ENCODE measurements at places on chromosomes 1 and 21.

DNA sequence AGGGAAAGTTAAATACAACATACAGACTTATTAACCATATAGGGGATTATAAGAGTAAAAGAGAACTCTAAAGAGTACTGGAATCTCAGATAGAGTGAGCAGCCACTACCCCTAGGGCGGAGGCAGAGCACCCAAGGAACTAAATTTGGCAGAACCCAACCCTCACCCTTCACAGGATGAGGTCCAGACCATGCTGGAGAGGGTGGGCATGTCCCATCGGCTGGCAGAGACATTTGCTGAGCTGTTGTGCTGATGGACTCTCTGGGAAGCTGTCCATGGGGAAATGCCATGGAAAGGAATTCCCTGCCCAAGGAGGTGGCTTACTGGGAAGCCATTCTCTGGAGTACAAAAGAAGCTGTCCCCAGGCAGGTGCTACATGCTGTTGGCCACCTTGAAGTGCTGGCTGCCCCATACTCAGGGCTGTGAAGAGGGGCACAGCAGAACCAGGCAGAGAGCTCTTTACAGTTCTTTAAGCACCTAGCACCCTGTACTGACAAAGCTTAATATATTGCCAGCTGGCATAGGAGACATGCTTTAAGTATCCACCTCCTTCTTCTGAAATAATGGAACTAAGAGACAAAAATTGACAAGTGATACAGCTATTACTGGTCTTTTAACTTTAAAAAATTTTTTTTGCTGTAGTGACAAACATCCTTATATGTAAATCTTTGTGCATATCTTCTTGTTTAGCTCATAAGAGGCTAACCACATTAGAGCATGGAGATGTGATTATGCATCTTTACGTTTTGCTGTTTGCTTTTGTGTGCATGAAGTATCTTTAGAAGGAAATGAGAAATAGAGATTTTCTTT, 29.6 kb downstream of the TSNAX start:
- no peak for DNase-seq

GRCh38 chr1:55500601-55501000, 285.4 kb upstream of the USP24 start:
- DNase-seq: no peak

DNA sequence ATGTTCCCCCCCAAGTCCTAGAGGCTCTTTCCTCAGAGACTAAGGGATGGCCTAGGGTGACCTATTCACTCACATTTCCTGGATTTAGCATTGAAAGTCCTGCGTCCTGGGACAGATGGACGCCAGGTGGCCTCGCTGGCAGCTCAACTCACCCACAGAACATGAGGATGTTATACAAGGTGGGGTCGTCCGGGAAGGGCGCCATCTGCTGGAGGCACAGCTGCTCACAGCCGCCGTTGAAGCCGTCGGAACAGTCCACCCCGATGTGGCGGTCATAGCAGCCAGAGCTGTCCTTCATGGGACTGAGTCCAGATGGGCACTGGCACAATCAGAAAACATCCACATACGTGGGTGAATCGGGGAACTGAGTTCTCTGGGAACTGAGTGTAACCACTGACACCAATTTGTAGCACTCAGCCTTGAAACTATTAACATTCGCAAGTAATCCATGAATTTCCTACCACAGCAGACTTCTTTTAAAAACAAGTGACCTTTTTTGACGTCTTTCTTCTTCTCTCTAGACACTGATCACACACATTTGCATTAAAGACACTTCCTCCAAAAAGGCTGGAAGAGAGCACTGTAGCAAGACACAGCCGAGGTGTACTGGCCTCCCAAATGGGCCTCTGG, 215.4 kb downstream of the ASTN1 start:
- DNase-seq: no peak

- DNase-seq: no peak
Measured at GRCh38 chr1:19737104-19737825, 62.5 kb downstream of the TMCO4 start.

- DNase-seq: no peak
Measured at GRCh38 chr1:93565496-93566206, 116.0 kb downstream of the BCAR3 start.

GRCh38 chr1:113540335-113540734, 150.0 kb downstream of the MAGI3 start:
- DNase-seq: no peak

- DNase-seq: no peak
Measured at GRCh38 chr1:27935721-27936120, 921 bp downstream of the SMPDL3B start.

GRCh38 chr1:17011092-17011438, 663 bp downstream of the ATP13A2 start:
- DNase-seq: no peak

DNA sequence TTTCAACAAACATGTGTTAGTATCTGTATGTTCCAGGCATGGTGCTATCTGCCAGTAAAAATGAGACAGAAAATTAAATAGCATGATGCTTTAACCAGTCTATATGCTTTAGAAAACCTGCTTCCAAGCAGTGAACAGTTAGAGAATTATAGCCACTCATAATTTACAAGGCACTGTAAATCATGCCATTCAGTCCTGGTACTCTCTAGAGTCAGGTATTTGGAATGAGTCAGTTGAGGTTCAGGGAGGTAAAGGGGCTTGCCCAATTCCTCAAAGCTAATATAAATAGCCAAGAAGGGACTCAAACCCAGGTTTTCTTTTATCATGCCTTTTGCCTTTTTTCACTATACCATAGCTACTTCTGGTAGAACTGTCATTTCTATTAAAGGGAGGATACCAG, 184.4 kb downstream of the NFIA start:
- no peak for DNase-seq

DNA sequence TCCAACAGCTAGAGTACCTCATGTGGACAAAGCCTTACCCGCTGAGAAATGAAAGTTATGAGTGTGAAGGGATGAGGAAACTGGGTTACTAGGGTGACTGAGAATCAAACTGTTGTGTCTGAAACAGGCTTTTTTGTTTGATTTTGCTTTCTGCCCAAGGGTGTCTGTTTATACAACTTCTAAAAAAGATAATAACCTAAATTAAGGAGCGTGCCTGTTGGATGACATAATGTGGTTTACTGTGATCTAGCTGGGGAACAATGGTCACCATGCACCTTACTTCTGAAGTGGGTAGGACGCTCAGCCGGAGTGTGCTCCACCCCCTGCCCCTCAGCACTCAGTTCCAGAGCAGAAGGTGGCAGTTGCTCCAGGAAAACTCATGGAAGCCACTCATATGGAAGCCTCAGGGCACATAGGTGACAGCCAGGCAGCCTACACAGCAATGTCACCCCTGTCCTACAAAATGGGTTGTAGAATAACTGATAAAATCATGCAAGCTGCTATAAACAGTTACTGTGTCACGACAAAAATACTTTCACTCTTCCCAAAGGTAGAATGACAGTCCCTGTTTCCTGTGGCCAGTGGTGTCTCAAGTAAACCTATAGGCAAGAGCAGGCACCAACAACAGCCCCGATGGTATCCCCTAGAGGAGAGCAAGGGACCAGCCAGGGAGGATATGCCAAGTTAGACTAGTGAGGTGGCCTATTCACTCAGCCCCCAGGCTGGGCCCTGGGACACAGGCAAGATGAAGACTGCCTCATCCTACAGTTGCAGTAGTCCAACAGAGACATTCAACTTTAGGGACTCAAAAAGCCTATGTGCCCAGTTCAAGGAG, 29.3 kb downstream of the SIPA1L2 start:
- no peak for DNase-seq

GRCh38 chr1:36446746-36447145, 3.5 kb downstream of the OSCP1 start:
- DNase-seq: no peak

- DNase-seq: no peak
Measured at GRCh38 chr1:162110910-162111309, 41.4 kb downstream of the NOS1AP start.

- DNase-seq: no peak
Measured at GRCh38 chr1:161000736-161001480, 20.0 kb downstream of the F11R start.

DNA sequence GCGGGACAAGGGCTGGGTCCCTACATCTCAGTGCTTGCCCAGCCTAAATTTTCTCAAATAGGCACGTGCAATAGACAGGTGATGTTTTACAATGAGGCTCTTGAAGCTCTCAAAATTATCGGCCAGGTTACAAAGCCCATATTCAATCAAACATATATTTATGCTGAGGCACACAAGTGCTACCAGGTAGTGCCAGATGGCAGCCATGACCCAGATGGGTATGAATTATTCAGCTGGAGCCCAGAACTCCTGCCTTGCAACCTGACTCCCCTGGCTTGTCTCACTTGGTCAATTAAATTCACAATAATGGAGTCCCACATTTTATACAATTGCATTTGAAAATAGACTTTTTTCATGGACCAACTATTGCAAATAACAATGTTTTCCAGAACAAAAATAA, 12.3 kb upstream of the ADAM30 start:
- no peak for DNase-seq

- no peak for DNase-seq
Measured at GRCh38 chr1:43077273-43077672, 94.8 kb downstream of the EBNA1BP2 start.

DNA sequence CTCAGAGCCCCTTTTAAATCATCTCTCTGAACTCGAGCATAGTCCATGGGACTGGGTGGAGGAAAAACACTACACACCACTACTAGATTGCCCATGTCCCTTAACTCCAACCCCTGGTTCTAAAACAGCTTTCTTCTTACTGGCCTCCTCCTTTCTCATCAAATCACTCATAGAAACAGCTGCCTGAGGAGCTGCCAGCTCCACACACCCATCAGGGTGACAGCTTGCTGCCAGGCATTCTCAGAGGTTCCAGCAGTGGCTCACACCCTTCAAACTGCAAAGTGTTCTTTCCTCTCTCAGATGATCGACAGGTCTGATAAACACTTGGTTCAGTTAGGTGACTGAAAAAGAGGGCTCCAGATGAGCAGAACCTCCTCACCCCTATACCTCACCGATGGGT, 543.0 kb upstream of the PLXNA2 start:
- no peak for DNase-seq

- DNase-seq: no peak
Measured at GRCh38 chr1:175600721-175601440, 142.5 kb downstream of the TNR start.

DNA sequence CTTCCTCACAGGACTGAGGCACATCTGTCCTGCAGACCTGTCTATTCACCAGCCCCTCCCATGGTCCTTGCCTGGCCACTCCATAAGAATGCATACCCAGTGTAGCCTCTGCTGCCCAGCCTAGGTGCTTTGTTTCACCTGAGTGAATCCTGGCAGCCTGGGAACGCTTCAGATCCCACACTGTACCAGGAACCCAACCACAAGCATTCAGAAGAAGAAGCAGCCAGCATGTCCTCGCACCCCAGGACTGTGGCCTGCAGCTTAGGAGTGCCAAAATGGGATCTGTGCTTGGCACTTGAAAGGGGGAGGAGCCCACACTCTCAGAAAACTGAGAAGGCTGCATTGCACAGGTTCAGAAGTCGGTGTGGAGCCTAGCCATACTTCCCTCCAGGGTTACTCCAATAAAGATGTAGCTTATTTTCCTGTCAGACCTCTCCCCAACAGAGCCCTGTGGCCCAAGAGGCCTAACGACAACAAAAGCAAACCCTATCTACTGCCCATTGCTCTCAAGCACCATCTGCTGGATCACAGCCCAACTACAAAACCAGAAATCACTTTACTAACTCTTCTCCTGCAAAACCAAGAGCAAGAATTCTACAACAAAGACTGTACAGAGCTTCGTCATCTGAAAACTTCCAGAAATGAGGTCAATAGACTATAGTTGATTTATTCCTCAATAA, 923.1 kb upstream of the NEGR1 start:
- DNase-seq: no peak

GRCh38 chr1:95201905-95202304, 32.1 kb upstream of the RWDD3 start:
- DNase-seq: no peak

GRCh38 chr1:166029196-166029945, 137.4 kb downstream of the FAM78B start:
- no peak for DNase-seq

GRCh38 chr1:159799446-159799985, 2.6 kb upstream of the FCRL6 start:
- DNase-seq: no peak

GRCh38 chr1:147897029-147897752, 5.4 kb upstream of the GJA8 start:
- no peak for DNase-seq

GRCh38 chr1:238832106-238832505, 554.3 kb upstream of the CHRM3 start:
- no peak for DNase-seq

- DNase-seq: no peak
Measured at GRCh38 chr1:32557812-32558211, 18.6 kb downstream of the ZBTB8A start.

DNA sequence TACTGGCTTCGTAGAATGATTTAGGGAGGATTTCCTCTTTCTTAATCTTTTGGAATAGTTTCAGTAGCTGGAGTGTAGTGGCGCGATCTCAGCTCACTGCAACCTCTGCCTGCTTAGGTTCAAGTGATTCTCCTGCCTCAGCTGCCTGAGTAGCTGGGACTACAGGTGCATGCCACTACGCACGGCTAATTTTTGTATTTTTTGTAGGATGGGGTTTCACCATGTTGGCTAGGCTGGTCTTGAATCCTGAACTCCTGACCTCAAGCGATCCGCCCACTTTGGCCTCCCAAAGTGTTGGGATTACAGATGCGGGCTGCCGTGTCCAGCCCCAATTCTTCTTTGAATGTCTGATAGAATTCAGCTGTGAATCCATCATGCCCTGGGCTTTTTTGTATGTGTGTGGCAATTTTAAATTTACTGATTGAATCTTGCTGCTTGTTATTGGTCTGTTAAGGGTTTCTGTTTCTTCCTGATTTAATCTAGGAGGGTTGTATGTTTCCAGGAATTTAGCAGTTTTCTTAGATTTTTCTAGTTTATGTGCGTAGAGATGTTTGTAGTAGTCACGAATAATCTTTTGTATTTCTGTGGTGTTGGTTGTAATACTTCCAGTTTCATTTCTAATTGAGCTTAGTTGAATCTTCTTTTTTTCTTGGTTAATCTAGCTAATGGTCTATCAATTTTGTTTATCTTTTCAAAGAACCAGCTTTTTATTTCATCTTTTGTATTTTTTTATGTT, 15.3 kb downstream of the MAN1C1 start:
- DNase-seq: no peak

- no peak for DNase-seq
Measured at GRCh38 chr1:220454155-220454777, 73.7 kb upstream of the MARK1 start.

GRCh38 chr1:23529146-23530086, 1.6 kb downstream of the E2F2 start:
- no peak for DNase-seq

- no peak for DNase-seq
Measured at GRCh38 chr1:113057006-113057405, 16.0 kb upstream of the LRIG2 start.

Measured in activated CD4-positive, CD25-positive, alpha-beta regulatory T cell (primary cell).